ENCODE measurements at places on chromosomes 12 and 14.
A peak's percentile ranks its signal among the peaks of the same experiment; 100 is the strongest.

DNA sequence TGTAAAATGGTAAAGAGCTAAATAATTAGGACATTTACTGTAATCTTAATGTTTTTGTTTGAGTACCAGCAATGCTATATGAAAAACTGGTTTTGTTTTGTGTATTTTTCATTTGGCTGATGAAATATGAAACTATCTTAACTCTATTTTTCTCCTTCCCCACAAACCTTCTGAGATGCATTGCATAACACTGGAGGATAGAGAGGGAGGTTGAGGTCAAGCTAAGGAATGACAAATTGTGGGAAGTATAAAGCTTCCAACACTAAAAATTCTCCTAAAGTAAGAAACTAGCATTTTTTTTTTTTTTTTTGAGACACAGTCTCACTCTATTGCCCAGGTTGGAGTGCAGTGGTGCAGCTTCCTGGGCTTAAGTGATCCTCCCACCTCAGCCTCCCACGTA lies 31.5 kb upstream of the SRP54 start:
- no peak for DNase-seq

DNA sequence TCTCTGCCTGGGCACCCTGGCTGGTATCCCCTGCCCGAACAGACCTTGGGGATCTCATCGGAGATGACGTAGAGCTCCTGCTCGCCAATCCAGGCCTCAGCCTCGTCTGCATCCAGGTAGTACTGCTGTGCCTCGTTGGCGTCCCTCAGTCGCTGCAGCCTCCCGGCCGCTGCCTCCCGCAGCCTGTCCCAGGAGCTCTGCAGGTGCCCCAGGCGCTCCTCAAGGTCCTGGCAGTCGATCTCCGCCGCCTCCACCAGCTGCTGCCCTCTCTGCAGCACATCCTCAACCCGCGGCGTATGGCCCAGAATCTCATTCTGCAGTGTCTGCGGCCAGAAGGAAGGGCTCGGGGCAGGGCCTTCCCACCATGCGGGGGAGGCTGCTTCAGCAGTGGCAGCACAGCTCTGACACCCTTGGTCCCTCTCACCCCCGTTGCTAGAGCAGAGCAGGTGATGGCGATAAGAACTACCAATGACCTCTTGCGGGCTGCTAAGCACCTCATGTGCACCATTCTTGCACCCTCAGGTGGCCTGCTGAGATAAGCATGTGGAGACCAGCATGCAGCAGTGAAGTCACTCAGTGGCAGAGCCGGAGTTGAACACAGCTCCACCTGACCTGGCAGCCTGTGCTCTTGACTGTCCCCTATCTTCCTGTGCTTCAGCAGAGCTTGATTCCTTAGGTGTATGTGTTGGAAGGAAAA lies 71.0 kb downstream of the PLEKHG3 start:
- DNase-seq = no peak

GRCh38 chr12:46351886-46352650 lies 20.5 kb downstream of the SLC38A2 start:
- DNase-seq = no peak

GRCh38 chr12:121154793-121155375 lies 22.2 kb downstream of the P2RX7 start:
- no peak for DNase-seq

DNA sequence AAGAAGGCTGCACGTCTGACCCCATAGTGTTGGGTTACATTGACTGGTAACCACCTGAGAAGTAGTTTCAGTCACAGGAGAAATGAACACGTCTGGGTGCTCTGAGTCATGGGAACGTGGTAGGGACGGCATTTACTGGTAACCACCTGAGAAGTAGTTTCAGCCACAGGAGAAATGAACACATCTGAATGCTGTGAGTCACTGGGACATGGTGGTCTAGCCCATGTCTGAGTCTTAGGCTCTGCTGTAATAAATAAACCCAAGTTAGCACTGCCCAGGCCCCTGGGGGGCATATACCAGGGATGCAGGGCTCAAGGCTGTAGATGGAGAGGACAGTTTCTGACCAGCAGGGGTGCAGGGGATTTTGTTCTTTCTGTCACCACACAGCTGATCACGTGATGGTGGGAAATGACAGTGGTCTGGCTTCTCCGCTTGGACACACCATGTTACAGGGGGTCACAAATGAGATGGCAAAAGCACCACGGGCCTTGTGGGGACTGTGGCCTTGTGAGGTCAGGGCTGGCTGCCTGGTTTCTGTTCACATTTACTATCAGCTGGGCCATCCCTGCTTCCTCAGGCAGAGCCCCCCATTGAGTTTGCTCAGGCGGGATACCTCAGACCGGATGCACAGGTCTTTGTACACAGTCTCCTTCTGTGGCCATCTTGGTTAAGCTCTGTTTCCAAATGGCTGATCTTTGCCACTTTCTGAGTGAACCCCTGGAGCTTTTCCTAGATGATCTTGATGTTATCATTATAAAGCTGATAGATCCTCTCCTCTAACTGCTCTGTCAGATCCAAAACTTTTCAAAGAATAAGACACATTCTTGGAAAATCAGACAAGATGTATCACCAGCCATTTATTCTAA lies 9.8 kb upstream of the C12orf42 start:
- peak; percentile 86 for DNase-seq

GRCh38 chr14:89702073-89702875 lies 252.3 kb downstream of the EFCAB11 start:
- no peak for DNase-seq

- DNase-seq = no peak
Observed at GRCh38 chr14:99578541-99579101, 25.4 kb downstream of the CCDC85C start.

- DNase-seq = no peak
Observed at GRCh38 chr14:51691176-51691575, 39.5 kb downstream of the FRMD6 start.

DNA sequence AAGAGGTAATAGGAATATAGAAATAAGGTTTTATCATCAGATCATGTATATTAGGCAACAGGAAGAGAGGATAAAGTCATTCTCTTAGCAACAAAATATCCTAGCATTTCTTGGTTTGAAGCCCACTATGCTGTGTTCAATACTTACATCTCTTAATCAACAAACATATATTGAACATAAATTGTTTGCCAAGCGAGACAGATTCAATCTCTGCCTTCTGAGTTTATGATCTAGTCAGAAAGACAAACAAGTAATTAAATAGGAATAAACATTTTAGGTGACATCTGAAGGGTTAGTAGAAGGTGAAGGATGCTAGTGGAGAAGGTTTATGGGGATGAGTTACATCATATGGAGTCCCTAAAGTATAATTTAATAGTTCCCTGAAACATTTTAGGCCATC lies 54.8 kb downstream of the PPHLN1 start:
- no peak for DNase-seq

GRCh38 chr14:32075672-32076277 lies 1.3 kb upstream of the ARHGAP5 start:
- DNase-seq = peak; percentile 11

GRCh38 chr14:95137804-95138167 lies 19.5 kb downstream of the DICER1 start:
- no peak for DNase-seq

- DNase-seq = no peak
Observed at GRCh38 chr14:90440021-90440451, 43.2 kb downstream of the CALM1 start.

DNA sequence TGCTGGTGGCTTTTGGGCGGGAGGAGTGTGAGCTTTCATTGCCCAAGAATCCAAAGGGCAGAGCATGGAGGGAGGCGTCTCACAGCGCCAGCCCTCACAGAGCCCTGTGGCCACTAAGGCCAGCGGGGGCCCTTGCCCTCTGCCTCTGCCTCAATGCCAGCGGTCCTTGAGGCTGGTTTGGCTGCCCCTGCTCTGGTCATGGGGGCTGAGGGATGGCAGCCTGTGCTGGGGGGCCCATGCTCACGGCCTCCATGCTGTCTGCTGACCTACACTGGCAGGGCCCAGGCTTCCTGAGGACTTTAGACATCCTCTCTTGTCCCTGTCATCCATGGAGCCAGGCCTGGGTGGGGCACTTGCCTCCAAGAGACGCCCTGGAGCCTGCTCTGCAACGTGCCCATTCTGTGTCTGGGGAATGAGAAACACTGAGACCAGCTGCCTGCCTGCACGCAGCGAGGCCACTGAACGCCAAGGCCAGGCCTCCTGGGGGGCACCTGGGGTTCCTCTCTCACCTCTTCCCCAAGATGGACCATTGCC lies 143.4 kb downstream of the KIF26A start:
- no peak for DNase-seq

DNA sequence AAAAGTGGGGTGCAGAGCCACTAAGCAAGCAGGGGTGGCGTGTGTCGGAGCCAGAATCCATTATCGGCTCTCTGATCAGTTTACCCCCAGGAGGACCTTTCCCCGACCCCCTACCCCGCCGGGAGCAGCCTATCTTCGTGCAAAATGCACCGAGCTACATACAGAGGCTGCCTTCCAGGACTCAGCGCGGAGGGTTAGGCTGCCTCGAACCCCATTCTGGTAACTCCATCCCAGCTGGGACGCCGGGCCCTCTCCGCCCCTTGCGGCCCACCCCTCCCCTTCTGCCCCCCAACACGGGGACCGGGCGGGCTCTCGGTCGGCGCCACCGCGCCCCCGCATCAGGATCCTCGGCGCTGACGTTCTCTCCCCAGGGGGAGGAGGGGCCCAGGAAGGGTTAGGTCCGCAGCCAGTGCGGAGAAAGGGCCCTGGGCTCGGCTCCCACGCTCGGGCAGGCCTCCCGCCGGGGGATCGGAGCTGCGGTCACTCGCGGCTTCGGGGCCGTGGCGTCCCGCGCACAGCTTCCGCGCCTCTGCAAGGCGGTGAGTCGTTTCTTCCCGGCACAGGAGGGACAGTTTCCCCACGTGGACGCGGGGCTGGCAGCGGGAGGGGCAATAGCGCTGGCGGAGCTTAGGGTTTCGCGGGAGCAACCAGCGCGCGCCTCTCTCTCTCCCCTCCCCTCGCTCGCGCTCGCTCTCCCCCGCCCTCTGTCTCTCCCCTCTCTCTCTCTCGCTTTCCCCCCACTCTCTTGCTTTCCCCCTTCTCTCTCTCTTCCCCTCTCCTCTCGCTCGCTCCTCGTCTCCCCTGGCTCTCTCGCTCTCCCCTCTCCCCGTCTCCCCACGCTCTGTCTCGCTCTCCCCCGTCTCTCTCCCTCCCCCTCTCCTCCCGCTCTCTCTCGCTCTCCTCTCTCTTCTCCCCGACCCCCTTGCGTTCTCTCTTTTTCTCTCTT lies 12.5 kb upstream of the MAP3K9 start:
- peak; percentile 80 for DNase-seq

- no peak for DNase-seq
Observed at GRCh38 chr12:92828565-92828964, 100.5 kb downstream of the EEA1 start.

- DNase-seq = no peak
Observed at GRCh38 chr12:44369998-44370397, 506.1 kb downstream of the NELL2 start.

GRCh38 chr12:59594943-59595500 lies 807 bp upstream of the SLC16A7 start:
- DNase-seq = no peak

GRCh38 chr14:73027546-73027945 lies 640 bp upstream of the ZFYVE1 start:
- no peak for DNase-seq

DNA sequence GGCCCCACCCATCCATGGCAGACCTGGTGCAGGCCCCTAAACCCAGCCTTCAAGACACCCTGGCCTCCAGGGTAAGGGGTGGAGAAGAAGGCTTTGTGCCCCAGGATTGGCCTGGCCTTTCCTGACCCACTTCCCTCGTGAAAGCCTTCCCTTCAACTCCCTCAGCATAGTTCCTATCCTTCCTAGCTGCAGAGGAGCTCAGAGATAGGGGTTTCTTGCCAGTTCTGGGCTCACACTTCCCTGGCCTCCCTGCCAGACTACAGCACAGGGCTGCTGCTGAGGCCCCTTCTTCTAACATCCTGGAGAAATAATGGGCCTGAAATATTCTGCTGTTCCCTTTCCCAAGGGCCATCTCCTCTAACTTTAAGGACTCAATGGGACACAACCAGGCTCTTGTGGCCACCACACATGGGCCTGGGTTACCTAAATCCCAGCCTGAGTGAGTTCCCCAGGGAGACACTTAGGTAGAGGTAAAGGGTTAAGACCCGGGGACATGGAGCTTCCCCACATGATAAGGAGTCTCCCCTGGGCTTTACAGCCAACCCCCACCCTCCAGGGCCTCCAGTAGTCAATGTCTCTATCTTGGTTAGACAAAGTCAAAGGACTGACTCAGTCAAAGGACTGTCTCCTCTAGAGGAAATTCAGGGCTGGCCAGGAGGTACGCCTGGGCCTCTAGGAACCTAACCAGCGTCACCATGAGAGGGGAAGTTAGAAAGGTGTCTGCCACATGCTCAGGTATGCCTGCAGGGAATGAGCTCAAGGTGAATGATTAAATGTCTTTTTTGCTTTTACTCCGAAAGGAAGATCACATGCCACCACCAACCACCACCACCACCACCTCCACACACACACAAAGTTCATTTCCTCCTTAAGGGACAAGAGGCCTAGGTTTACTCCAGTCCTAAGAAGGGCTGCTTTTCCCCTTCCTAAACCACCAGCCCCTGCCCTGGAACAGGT lies 7.1 kb downstream of the ZFP36L1 start:
- DNase-seq = peak; percentile 62

- DNase-seq = no peak
Observed at GRCh38 chr12:101799774-101800173, 31.0 kb downstream of the GNPTAB start.

DNA sequence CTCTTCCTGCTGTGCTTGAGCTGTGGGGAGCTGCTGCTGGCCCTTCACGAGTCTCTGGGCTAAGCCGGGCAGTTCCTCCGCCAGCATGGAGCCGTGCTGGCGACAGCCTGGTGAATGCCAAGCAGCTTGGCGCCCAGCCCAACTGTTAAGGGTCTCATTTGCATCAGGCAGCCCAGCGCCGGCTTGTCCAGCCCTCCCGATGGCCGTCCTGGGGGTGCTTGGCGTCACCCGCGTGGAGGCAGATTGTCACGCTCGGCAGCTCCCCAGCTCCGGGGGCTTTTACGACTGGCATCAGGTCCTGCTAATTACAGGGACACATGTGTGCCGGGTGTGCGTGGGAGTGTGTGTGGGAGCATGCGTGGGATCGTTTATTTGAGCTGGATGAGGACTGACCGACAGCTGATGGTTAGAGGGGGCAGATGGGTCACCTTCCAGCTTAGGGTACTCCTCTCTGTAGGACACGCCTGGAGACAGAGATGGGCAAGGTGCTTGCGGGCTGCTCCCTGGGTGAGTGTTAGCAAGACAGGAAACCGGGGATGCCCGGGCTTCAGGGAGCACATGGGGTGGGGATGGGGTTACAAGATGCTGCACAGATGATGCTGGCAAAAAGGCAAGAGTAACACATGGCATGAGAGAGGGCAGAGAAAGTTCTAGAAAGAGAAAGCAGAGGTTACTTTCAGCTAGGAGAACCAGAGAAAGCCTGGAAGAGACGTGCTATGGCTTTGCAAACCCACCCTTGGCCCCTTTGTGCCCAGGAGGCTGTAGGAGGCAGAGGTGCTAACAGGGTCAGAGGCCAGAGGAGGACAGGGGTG lies 64.1 kb downstream of the KIF26A start:
- DNase-seq = no peak

GRCh38 chr12:25156061-25156460 lies 38.9 kb downstream of the DNAI7 start:
- no peak for DNase-seq

- DNase-seq = no peak
Observed at GRCh38 chr12:52387859-52388258, 2.4 kb upstream of the KRT84 start.

Data from activated CD4-positive, alpha-beta memory T cell treated with anti-CD3 and anti-CD28 coated beads for 36 hours (primary cell).